ENCODE measurements at places on chromosomes 4 and X.

- DNase-seq = no peak
Measured at GRCh38 chr4:79982601-79983322, 90.3 kb downstream of the ANTXR2 start.

DNA sequence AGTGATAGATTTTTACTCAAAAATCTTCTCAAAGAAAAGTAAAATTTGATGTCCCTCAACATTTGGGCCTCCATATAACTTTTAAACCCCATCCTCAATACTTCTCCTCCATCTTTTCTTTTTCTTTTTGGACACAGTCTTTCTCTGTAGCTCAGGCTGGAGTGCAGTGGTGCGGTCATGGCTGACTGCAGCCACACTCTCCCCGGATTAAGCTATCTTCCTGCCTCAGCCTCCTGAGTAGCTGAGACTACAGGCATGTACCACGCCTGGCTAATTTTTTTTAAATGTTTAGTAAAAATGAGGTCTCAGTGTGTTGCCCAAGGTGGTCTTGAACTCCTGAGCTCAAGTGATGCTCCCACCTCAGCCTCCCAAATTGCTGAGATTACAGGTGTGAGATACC is 33.1 kb downstream of the KDM6A start:
- DNase-seq = no peak

- DNase-seq = no peak
Measured at GRCh38 chrX:112759512-112759911, 79.8 kb upstream of the LHFPL1 start.

DNA sequence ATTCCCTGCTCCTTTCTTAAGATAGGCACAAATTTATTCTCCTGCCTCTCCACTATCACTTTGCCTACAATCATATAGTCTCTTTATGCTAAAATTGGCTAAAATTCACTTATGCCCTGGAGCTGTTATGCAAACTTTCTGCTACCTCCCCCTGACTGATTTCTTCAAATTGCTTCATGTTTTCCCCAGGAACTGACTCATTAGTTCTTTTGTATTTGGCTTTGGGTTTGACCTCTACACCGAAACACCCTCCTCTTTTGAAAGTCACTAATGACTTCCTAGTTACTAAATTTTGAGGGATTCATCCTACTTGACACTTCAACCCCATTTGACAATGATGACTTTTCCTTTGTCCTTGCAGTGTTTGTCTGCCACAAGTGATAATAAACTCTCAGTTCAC is 222.6 kb downstream of the NDST4 start:
- no peak for DNase-seq

GRCh38 chr4:8643441-8643840 is 50.9 kb downstream of the CPZ start:
- no peak for DNase-seq

GRCh38 chr4:129344058-129344457 is 248.1 kb downstream of the C4orf33 start:
- DNase-seq = no peak

GRCh38 chr4:121155893-121156292 is 8.2 kb downstream of the TNIP3 start:
- no peak for DNase-seq

DNA sequence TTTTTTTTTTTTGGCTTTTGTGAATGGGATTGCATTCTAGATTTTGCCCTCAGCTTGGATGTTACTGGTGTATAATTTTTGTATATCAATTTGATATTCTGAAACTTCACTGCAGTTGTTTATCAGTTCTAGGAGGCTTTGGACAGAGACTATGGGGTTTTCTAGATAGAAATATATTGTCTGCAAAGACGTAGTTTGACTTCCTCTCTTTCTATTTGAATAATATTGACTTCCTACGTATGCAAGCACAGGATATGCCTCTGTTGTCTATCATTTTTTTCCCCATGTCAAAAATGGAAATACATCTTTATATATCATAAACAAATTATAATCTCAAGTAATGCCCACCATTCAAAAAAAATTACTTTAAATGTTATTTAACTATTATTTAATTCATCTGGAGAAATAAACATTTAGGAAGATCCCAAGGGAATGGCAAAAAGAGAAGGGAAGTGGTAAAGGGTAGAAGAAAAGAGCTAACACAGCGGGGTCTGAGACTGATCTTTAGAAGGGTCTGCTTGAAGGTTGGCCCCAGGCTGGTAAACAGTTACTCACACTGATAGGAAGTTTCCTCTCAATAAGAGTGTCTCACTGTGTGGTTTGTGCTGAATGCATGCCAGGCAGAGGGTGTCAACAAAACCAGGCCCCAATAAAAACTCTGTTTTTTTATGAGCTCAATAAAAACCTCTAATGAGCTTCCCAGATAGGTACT is 35.7 kb downstream of the ZNF518B start:
- DNase-seq = no peak

DNA sequence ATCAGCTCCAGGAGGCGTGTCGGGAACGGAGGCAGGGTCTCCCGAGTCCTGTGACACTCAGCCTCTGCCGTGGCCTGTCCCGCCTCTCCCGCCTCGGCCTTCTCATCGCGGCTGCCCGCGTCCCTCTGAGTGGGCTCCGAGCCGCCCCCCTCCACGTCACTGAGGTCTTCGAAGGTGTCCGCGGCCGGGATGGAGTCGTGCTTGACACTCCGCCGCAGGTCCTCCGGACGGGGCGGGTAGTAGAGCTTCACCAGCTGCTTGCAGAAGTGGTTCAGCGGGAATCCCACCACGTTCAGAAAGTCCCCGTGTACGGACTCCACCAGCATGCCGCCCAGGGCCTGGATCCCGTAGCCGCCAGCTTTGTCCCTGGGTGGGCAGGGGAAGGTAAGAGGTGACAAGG is 25.0 kb downstream of the ASMTL start:
- no peak for DNase-seq

- DNase-seq = no peak
Measured at GRCh38 chr4:130675266-130675665, 1579.3 kb downstream of the C4orf33 start.

GRCh38 chrX:107678957-107679740 is 50.8 kb downstream of the PRPS1 start:
- no peak for DNase-seq

Measured in stimulated activated CD8-positive, alpha-beta memory T cell treated with anti-CD3 and anti-CD28 coated beads, Interleukin-7, amount 100 ng/mL, for 1 hour (primary cell).